ENCODE measurements at places on chromosomes 6 and 20. TPM values are rescaled to one million over a fixed set of nuclear protein-coding genes. Genes with fewer than 3 reads are reported as not detected.

Gene MCHR2
- not detected for total RNA-seq

Gene TNXB
- total RNA-seq = 2.8 TPM

Gene MYT1
- not detected for total RNA-seq

Gene PRDM13
- total RNA-seq = under 0.01 TPM
